NCI-H1417 treated with DMSO at 0.1 percent for 48 hours (cell line): ENCODE measurements at places on chromosomes 2 and 18.

GRCh38 chr2:12381543-12382325 is 335.0 kb upstream of the TRIB2 start:
- no peak for DNase-seq

GRCh38 chr2:141957321-141957720 is 173.5 kb downstream of the LRP1B start:
- no peak for DNase-seq

DNA sequence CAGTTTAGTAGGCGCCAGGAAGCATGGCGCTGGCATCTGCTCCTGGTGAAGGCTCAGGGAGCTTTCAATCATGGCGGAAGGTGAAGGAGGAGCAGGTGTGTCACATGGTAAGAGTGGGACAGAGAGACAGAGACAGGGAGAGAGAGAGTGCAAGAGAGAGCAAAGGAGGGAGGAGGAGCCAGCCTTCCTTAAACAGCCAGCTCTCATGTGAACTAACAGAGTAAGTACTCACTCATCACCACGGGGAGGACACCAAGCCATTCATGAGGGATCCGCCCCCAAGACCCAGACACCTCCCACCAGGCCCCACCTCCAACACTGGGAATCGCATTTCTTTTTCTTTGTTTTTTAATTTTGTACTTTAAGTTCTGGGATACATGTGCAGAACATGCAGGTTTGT is 40.8 kb upstream of the CLASP1 start:
- no peak for DNase-seq

- no peak for DNase-seq
Observed at GRCh38 chr2:13020469-13020868, 303.7 kb downstream of the TRIB2 start.

DNA sequence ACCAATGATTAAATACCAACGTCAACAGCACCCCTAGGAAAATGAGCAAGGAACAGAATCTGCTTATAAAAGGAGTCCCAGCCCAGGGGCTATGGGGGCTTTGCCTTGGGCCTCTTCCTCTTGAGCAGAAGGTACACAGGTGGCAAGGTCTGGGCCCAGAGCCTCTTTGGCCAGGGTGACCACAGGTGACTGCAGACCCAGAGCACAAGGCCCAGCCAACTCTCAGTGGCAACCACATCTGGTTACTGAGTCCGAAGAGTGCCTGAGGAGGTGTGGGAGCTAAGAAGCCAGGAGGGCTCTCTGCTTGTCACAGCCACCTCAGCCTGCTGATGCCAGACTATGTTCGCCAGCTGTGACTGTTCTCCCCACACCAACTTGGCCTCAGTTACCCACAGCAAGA is 34.3 kb upstream of the CHN1 start:
- no peak for DNase-seq

DNA sequence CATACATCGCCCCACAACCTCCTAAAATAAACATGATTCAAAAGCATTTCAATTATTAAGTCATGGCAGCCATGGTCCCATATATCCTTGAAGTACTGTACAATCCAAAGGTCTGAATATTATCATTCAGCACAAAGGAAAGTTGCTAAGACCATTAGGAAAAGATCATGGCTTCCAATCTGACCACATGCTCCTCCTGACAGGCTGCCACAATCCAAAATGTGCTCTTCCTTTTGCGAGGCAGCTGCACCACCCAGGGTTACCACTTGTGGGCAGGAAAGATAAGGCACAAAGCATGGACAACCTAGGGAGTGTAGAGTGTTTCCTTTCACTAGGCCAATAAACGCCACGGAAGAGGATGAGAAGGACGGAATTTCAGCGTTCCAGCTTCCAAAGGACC is 5.4 kb downstream of the BOLA3 start:
- DNase-seq, result no peak

- DNase-seq, result no peak
Observed at GRCh38 chr2:11175293-11175795, 20.1 kb downstream of the SLC66A3 start.

DNA sequence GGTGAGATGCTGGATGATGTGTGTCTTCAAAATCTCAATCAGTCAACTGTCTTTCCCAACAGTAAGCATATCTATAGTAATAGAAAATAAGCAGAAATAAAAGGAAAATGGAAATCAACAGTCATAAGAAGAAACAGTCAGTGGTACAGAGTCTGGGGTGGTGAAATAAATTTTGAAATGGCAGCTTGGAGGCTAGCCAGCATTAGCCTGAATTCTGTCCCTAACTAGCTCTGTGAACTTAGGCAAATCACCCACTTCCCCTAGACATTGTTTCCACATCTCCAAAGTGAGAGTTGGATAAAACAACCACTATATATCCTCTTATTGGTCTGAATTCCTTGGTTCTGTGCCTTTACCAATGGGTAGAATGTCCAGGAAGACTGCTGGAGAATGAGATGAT is 189.7 kb upstream of the REV1 start:
- DNase-seq, result no peak

GRCh38 chr18:56460581-56460980 is 177.8 kb downstream of the TXNL1 start:
- no peak for DNase-seq

DNA sequence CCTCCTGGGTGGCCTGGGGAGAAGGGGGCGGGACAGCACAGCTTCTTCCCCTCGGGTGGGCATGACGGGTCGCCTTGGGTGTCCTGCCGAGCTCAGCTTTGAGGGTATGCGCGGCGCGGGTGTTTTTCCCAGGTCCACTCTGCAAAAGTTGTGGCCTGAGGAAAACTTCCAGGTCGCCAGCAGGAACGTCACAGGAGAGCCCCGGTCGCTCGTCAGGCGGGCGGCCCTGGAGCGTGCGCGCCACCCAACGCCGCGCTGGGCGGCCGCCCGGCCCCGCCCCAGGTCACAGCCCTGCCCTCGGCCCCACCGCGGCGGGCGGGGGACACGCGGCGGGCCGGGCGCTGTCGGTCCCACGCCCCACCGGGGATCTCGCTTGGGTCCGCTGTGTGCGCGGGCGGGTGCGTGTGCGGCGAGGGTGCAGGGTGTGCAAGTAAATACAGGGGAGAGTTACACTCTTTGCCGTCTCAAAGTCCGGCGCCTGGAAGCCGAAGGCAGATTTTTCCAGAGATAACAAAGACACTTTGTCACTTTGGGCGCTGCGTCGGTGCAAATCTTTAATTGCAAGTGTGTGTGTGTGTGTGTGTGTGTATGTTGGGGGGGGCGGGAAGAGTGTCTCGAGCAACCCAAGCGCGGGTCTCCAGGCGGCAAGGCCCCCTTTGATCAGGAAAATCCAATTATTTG is 616 bp upstream of the SP5 start:
- DNase-seq, result no peak

DNA sequence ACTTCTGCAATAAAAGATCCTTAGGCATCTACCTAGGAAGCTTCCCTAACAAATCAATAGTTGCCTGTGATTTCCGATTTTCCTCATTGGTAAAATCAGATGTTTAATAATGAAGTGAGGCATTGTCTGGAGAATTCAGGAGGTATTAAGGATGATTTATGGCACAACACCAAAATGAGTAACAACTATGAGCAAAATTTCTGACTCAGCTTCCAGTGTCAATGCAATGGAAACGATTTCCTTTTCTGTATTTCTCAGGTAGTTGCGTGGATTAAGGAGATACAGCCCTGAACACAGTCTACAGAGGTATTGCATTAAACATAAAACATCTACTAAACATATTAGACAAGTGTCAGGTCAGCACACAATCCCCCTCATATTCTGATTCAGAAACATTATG is 99.5 kb downstream of the EPB41L3 start:
- no peak for DNase-seq

- no peak for DNase-seq
Observed at GRCh38 chr2:43135583-43135982, 90.8 kb downstream of the ZFP36L2 start.

DNA sequence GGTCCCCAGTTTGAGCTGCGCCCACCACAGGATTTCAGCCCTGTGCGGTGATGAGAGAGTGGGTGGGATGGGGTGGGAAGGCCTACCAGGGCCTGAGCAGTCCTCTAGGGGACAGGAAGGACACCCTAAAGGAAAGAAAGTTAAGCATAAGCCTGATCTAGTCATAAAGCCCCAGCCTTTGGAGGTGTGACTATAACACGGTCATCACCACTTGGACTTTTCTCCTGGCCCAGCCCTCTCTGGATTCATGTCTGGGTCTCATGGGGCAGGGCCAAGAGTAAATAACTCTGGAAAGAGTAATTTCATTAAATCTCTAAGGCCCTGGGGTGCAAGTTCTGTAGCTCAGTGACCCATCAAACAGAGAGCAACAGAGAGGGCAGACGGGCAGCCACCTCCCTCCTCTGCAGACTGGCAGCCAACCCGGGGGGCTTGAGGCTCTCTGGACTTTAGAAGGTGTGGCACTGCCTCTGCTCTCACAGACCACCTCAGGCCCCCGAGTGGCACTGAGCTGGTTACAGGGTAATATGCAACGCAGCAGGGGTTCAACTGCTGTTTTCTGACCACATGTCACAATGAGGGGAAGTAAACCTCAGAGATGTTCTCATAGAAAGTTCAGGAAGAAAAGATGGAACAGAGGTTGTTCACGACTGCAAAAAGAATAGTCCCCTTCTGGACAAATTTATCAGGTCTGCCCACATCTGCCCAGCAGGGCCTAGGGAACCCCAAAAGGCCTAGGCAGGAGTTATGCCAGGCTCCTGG is 41.5 kb downstream of the TGFA start:
- no peak for DNase-seq

DNA sequence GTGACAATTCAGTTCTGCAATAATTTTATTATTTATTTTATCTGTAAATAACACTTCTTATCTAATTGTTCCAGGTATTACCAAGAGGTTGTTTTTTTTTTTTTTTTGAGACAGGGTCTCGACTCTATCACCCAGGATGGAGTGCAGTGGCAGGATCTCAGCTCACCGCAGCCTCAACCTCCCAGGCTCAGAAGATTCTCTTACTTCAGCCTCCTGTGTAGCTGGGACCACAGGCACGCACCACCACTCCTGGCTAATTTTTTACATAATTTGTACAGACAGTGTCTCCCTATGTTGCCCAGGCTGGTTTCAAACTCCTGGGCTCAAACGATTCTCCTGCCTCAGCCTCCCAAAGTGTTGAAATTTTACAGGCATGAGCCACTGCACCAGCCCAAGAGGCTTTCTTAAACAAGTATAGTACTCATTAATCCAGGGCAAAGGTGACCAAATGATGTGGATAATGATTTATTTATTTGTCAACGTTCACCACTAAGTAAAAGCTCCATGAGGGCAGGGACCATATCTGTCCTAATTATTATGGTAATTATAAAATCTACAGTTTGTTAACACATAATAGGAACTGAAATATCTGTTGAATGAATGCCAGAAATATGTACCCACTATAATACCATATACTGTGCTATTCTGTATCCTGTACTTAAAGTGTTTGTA is 12.0 kb downstream of the STK17B start:
- no peak for DNase-seq

GRCh38 chr2:134393075-134393461 is 139.2 kb downstream of the MGAT5 start:
- DNase-seq, result peak; percentile 29

GRCh38 chr2:172066394-172066886 is 18.9 kb upstream of the DLX1 start:
- no peak for DNase-seq

GRCh38 chr2:68726608-68727367 is 7.8 kb upstream of the ARHGAP25 start:
- no peak for DNase-seq

GRCh38 chr2:126953483-126953882 is 54.8 kb downstream of the TEX51 start:
- DNase-seq, result no peak

GRCh38 chr2:210503725-210504191 is 27.2 kb upstream of the LANCL1 start:
- DNase-seq, result no peak

GRCh38 chr18:49843131-49843530 is 29.8 kb upstream of the ACAA2 start:
- DNase-seq, result no peak

DNA sequence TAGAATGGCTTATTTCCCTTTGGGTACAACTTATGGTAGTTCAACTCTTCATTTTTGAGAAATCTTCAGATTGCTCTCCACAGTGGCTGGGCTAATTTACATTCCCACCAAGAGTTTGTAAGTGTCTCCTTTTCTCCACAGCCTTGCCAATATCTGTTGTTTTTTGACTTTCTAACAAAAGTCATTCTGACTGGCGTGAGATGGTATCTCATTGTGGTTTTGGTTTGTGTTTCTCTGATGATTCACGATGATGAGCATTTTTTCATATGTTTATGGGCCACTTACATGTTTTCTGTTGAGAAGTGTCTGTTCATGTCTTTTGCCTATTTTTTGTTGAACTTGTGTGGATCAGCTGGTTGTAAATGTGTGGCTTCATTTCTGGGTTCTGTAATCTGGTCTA is 871.0 kb downstream of the EPHA4 start:
- DNase-seq, result no peak

- no peak for DNase-seq
Observed at GRCh38 chr2:218145124-218145523, 19.3 kb downstream of the CXCR2 start.

- DNase-seq, result no peak
Observed at GRCh38 chr18:26655525-26656430, 107.4 kb upstream of the KCTD1 start.

GRCh38 chr18:51188024-51188701 is 9.3 kb downstream of the MEX3C start:
- no peak for DNase-seq

DNA sequence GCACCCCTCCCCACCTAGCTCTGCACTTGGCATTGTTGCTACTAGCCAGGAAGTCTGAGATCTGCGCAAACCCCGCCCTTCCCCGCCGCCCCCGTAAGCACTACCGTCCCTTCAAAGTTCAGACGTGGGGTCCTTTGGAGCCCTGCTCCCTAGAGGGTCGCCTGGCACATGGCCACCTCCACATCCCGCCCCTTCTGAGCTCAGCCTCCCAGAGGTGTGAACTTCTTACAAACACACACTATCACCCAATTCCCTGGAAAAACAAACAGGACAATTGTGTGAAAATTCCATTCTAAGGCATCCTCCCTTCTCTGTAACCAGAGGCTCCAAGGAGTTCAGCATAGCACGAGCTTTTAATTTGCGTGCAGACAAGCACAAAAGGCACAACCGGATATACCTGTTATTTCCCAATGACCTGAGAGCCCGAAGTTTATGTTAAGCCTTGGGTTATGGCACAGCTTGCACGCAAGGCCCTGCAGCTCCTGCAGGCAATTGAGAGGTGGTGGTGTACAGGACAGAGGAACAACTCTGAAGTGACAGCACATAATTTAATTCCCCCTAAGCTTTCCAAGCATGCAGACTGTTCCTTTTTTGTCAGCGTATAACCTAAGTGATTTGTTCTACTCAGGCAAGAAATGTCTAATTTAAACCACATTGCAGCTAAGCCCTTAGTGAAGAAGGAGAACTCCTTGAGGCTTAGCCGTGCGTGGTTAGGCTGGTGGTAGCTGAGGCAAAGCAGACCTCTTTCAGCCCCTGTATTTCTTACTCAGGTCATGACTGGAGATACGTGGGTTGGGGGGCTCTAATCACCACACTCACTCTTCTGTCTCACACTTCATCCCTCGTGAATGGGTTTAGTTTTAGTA is 20.3 kb upstream of the CYP1B1 start:
- DNase-seq, result no peak

- DNase-seq, result no peak
Observed at GRCh38 chr2:44954447-44954888, 13.0 kb downstream of the SIX3 start.

- peak; percentile 69 for DNase-seq
Observed at GRCh38 chr2:2542966-2543611, 212.0 kb upstream of the MYT1L start.

- DNase-seq, result no peak
Observed at GRCh38 chr2:69776886-69777785, 35.2 kb downstream of the ANXA4 start.
